ENCODE measurements at places on chromosomes 5 and 9.

DNA sequence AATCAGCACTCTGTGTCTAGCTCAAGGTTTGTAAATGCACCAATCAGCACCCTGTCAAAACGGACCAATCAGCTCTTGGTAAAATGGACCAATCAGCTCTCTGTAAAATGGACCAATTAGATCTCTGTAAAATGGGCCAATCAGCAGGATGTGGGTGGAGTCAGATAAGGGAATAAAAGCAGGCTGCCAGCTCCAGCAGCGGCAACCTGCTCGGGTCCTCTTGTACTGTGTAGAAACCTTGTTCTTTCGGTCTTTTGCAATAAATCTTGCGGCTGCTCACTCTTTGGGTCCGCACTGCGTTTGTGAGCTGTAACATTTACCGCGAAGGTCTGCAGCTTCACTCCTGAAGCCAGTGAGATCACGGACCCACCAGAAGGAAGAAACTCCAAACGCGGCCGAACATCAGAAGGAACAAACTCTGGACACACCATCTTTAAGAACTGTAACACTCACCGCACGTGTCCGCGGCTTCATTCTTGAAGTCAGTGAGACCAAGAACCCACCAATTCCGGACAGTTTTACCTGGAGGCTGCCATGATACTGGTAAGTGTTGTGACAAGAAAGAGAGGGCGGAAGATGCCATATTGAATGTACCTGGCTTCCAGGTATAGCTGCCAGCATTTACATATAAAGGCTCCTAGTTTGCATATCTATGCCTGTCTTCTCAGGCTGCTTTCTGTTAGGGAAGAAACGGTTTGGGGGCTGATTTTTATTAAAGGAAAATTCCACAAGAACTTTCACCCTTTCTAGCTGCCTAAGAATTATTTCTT, 758.5 kb upstream of the CTNND2 start:
- no peak for DNase-seq

- no peak for DNase-seq
Observed at GRCh38 chr5:74978345-74978744, 74.0 kb downstream of the GCNT4 start.

GRCh38 chr5:41364346-41364745, 146.1 kb downstream of the PLCXD3 start:
- no peak for DNase-seq

- DNase-seq: no peak
Observed at GRCh38 chr5:143887903-143888665, 76.1 kb downstream of the HMHB1 start.

- DNase-seq: no peak
Observed at GRCh38 chr9:9817176-9817575, 795.6 kb downstream of the PTPRD start.

- no peak for DNase-seq
Observed at GRCh38 chr9:98609646-98610045, 99.1 kb downstream of the GABBR2 start.

- DNase-seq: no peak
Observed at GRCh38 chr9:21429191-21429590, 11.0 kb upstream of the IFNA1 start.

- DNase-seq: no peak
Observed at GRCh38 chr5:136007271-136007670, 21.5 kb upstream of the TGFBI start.

DNA sequence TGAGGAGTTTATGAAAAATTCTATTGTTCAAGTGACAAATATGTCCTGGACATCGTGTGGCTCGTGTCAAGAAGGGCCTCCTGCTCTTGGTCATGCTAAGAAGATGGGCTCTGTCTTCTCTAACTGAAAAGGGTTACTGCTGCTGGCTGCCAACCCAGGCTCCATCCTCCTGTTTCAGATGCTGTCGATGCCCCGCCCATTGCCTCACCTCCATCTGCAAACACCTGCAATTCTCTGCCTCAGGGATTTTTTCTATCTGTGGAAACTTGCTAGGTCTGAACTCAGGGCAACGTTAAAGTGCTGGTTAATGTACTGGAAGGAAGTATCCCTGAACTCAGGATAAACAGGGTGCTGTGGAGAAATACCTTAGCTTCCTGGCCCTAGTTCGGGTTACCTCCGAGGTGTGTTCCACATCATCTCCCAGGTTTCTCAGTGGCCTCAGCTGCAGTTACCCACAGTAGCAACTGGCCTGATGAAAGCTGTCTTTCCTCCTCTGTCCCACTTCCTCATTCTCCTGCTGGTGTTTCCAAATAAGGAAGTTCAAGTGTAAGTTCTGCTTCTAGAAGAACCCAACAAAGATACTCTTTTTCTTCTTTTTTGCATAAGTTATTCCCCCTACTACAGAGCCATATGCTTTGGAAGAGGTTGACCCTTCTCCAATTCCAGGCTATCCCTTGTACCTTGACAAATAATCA, 151.7 kb upstream of the SMIM23 start:
- DNase-seq: no peak

- DNase-seq: no peak
Observed at GRCh38 chr9:122291458-122291857, 26.8 kb downstream of the MRRF start.

DNA sequence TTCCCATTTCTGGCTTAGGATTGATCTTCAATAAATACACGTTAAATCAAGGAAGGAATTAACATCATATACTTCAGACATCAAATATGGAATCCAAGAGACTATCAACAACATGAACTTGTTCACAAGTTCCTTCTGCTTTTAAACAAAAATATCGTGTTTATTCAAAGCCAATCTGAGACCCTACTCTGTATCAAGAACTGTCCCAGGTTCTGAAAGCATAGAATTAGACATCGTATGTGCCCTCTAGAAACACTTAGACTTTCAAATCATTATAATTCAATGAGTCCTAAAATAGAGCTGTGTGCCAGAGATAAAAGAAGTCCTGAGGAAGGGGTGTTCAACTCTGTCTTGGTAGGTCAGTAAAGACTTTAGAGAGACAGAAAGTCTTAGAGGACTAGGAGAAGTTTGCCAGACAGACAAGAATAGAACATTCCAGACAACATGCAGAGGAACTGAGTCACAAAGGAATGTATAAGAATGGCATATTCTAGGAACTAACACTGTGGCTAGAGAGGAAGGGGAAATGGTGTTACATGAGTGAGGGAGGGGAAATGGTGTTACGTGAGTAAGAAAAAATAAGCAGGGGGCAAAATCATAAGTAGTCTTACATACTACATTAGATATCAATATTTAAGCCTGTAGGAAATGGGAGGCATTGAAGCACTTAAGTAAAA, 2.9 kb downstream of the TPD52L3 start:
- no peak for DNase-seq

DNA sequence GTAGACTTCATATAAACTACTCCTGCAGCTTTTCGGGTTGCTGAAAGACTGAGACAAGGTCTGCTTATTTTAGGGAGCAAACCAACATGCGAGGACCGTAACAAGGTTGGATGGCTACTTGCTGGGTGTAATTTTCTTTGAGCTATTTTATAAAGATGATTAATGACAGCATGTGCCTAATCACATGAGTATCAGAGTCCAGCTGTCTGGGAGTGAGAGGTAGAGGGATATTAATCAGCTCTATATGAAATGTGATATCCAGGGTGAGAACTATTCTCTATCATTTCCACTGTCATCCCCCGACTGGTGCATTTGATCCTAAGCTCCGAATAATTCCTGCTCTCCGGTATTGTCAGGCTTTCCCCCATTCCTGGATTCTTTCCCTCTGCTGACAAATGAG, 193.8 kb upstream of the HMHB1 start:
- no peak for DNase-seq

DNA sequence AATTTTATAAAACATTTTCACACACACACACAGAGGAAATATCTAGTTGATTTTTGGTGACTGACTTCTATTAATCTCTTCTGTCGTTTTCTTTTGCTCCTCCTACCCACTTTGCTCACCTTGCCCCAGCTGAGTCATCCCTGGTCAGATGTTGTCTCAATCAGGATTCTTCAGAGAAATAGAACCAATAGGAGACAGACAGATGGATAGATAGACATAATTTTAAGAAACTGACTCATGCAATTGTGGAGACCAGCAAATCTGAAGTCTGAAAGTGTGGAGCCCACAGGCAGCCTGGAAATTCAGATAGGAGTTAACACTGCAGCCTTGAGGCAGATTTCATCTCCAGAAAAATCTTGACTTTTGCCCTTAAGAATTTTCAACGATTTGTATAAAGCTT, 37.0 kb upstream of the PIK3R1 start:
- DNase-seq: no peak

GRCh38 chr9:80720579-80720978, 968.8 kb downstream of the TLE1 start:
- no peak for DNase-seq

DNA sequence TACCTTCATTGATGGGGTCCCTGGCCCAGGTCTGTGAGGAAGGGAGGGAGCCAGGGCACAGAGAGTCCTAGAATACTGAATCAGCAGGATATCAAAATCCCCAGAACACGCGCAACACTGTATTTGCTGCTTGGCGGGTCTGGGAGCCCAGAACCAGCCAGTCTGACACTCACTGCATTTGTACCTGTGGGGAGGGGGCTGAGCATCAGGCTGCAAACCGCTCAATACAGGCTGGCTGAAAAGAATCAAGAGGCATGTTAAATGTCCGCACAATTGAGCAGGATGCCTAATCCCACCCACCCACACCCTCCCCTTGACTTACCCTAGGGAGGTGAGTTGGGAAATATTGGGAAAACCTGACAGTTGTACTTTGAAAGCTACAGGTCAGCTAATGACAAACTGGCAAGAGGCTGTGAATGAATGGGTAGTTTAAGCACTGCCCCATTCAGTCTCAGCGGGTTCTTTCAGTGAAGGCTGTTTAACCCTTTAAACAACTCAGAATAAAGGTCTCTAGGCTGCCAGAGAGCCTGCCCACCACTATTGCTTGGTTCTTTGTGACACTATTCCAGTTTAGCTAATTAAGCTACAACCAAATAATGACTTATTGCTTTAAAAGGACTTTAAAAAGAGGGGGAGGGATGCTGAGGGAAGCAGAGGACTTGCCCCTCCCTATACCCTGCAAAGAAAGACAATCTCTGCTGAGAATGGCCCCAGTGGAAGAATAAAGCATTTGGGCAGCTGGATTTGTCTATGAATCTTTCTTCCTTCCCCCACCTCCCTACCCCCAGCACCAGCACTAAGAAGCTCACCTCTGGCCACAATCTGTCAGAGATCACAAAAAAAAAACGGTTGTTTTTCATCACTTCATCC, 5.0 kb downstream of the SPRY4 start:
- no peak for DNase-seq

DNA sequence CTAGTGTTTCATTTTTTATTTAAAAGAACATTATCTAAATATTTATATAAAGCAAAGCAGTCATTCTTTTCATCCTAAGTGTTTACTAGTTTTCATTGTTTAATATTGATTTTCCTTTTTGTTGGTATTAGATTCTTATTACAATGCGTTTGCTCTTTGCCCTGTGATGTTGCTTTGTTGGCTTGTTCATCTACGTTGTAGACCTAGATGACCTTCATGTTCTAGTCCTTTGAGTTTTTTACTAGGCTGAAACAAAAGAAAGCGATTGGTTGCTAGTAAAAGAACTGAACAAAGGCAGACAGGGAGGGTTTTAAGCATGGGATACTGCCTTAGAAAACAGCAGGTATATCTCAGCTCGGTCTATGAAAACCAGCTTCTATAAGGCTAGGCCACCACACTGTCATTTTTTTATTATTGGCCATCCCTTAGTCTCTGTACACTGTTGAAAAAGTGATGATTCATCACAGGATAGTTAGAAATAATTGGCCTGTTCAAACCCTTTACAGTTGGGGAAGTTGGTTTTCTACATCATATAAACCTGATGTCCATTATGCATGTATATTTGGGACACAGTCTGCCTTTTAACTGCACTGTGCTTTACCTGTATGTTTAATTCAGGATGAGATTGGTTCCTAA, 119.0 kb downstream of the ZCCHC7 start:
- DNase-seq: no peak

GRCh38 chr9:126591922-126592321, 21.8 kb upstream of the LMX1B start:
- no peak for DNase-seq

GRCh38 chr5:67238191-67238590, 41.6 kb upstream of the CD180 start:
- DNase-seq: no peak

DNA sequence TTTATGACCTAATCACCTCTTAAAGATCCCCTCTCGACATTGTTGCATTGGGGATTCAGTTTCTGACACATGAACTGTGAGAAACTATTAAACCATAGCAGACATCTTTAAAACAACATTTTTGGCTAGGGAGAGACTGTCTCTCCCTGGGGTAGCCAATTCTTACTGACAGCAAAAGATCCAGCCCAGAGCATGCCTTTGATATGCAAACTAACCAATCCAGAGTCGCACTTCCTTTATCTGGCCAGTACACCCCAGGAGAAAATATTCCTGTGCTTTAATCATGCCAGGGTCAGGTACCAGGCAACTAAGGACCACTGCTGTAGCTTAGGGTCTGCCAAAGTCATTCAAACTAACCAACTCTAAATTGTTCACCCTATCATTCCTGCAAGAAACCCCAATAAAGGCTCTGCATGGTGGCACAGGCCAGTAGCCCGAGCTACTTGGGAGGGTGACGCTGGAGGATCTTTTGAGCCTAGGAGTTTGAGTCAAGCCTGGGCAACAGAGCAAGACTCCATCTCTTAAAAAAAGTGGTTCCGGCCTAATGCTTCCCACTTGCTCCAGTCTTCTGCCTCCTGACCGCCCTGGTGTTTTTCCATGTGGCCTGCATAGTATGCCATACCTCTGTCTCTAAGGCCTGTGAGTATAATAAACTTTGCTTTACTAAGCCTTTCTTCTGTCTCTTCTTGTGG, 62.3 kb upstream of the DAPK1 start:
- DNase-seq: no peak

- no peak for DNase-seq
Observed at GRCh38 chr9:99824378-99825171, 2.9 kb downstream of the NR4A3 start.

GRCh38 chr9:36041506-36041905, 4.8 kb downstream of the RECK start:
- no peak for DNase-seq

GRCh38 chr9:97559111-97559514, 57.6 kb downstream of the TMOD1 start:
- DNase-seq: no peak

GRCh38 chr5:69013481-69013880, 80.3 kb upstream of the SLC30A5 start:
- DNase-seq: no peak

DNA sequence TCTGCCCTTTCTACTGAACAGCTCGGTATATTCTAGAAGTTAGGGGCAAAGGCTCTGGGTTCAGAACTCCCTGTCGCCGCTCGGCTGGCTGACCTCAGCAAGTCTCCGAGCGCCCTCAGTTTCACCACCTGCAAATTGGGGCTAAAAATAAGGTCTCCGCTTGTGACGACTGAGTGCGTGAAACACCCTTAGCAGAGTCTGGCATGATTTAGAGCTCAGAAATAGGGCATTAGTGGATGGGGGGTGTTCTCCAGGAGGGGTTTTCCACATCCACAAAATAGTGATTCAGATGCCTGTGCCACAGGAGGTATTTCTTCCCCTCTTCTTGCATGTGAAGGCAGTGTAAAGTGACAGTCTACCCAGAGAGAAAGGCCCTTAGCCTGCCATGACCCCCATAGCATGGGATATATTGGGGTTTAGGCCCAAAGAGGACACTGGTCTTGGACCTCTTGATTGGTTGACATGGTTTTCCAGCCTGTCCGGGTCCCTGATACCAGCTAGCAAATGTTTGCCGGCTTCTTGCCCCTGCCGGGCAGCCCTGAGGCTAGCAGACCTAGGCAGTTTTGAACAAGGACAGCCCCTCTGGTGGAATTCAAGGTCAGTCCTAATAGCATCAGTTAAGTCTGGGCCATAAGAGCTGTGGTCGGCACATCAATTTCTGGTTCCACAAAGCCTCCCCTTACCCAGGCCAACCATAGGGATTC, 1.4 kb downstream of the ERGIC1 start:
- no peak for DNase-seq

GRCh38 chr9:36485647-36486328, 85.7 kb upstream of the RNF38 start:
- no peak for DNase-seq
